Suppressor macrophage treated with lipopolysaccharide for 4 hours (primary cell): ENCODE measurements at places on chromosomes 5 and 9.

DNA sequence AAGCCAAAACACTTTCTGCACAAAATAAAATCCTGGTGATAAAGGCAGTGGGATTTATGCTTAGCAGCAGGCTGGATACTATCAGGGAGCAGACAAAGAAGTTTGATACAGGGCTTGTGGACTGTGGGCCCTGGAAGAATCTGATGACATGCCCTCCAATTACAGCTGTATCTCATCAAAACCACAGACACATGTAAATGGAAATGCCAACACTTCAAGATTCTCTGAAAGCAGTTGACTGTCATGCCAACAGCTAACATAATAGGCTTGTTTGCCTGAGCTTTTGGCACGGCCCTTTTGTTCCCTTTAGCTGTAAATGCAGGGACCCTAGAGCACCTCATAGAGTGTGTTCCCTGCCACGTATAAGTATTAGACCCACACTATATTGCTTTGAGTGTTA, 114.4 kb downstream of the STK32A start:
- DNase-seq: no peak

DNA sequence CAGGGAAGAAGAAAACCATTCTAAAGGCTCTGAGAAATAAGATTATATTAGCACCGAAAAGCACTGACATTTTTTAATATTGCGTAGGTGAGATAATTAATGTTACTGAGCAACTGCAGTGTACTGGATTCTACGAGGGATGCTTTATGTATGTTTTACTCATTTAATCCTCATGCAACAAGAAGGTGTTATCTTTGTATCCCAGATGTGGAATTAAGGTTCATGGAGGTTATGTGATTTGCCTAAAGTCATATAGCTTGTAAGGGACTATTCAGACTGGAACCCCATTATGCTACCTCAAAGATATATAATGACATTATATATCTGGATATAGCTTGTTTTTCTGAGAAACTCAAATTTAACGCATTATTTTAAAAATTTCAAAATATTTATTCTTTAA, 2.5 kb downstream of the FBXO4 start:
- DNase-seq: no peak

DNA sequence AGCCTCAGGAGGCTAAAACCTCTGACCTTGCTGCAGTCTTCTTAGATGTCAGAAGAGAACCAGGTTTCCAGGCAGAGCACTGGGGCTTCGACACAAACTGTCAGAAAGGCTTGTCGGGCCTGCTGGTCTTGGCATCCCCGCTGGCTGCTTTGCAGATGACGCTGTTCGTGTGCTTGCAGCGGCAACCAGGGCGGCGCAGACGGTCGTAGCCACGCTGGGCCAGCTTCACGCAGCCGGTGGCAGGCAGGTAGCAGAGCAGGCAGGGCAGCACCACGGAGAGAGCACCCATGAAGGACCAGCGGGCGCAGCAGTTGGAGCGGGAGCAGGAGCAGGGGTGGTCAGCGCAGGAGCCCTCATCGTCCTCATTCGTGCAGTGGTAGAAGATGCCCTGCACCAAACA, 10.7 kb downstream of the SPRY4 start:
- DNase-seq: no peak

DNA sequence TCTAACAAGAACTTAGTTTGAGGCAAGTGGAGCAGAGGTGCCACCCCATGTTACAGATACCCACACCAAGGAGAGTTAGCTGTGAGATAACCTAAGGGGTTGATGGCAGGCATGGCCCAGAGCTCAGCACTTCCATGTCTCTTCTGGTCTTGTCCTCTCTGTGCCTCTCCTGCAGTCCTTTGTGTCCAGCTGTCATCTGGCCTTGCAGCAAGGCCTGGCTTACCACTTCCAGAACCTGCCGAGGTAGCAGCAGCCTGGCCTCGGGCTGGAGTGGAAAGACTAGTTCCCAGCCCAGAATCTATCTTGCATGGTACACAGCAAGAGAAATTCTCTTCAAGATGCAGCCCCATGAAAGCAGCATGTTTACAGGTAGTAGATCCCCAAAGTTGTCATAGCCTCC, 41.5 kb downstream of the PIP5K1B start:
- DNase-seq: no peak

GRCh38 chr5:134139377-134139851, 24.9 kb downstream of the TCF7 start:
- DNase-seq: no peak

DNA sequence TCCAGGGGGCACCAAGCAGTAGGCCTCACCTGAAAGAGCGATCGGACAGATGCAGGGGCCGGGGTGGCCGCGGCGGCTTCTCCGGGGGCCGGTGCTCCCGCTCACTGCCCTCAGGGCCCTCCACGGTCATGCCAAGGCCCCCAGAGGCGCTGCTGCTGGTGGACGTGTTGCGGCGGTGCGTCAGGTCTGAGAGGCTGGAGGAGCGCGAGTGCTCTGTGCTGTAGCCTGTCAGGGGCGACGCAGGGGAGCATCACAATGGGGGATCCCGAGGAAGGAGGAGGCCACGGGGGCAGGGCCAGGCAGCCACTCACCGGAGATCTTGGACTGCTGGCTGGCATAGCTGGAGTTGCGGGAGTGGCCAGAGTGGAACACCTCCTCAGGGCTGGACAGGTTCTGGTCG, 7.7 kb upstream of the DPM2 start:
- no peak for DNase-seq

- DNase-seq: peak; percentile 91
Observed at GRCh38 chr5:95808686-95809413, 13.7 kb downstream of the GLRX start.

DNA sequence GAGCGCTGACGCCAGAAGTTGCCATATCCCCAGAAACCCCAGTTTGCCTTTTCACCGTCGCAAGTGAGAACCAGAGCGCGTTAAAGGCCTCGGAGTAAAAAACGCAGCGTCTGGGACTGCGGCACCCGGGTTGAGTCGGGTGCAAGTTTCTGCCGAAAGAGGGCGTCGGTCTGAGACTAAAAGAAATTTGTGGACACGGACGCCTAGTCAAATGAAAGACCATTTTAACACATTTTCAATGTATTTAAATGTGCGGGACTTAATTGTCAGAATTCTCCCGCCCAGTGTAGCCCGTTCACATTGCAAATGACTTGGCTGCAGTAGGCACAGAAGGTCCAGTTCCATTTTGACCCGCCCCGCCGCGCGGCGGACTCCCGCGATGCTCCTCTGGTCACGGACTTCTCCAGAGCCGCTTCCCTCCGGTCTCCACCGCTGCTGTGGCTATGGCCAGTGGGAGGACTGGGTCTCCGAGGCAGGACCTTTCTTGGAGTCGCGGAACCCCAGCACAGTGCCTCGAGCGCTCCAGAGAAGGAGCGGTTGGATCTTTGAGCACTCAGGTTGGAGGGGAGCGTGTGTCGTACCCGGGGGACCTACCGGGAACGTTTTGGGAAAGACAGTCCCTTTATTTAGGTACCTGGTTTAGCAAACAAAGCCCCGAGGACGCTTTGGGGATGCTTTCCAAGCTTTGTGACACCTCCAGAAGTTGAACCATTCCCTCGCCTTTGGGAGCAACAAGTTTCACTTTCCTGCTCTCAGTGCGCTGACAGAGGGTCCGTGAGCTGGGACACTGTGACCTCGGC, 1.2 kb upstream of the NPR3 start:
- peak; percentile 74 for DNase-seq

- no peak for DNase-seq
Observed at GRCh38 chr9:9901624-9902023, 711.2 kb downstream of the PTPRD start.

- peak; percentile 82 for DNase-seq
Observed at GRCh38 chr5:141475625-141476131, at the start of gene PCDHGC3. TSS of gene PCDHGC3 (plus strand) at chr5:141475966. CDS start at chr5:141476117, 151 bp downstream.

GRCh38 chr5:41751867-41752266, 118.4 kb downstream of the OXCT1 start:
- DNase-seq: no peak

GRCh38 chr9:94783102-94783682, 56.7 kb downstream of the AOPEP start:
- peak; percentile 67 for DNase-seq

- DNase-seq: peak; percentile 92
Observed at GRCh38 chr9:5493679-5494511, 16.4 kb upstream of the PDCD1LG2 start.

- no peak for DNase-seq
Observed at GRCh38 chr5:164059471-164059870, 554.1 kb downstream of the MAT2B start.

DNA sequence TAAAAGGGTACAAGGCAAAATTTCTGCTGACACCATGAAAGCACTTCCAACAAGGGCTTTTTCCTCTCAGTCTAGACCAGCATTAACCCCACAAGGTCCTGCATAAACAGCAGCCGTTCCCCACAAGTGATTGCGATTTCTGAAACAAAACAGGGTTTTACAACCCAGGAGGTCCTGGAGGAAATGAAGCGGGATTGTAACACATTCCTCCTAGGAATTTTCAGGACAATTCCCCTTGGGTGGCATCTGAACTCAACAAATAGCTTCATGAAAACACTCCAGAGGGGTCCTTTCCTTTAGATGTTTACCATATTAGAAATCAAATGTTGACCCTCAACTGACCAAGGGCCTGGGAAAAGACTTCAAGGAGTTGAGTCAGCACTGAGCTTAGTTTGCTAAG, 36.7 kb upstream of the SHC3 start:
- DNase-seq: no peak

GRCh38 chr5:59206132-59206581, 623.3 kb downstream of the RAB3C start:
- DNase-seq: no peak

GRCh38 chr5:110815916-110816605, 77.3 kb downstream of the SLC25A46 start:
- DNase-seq: no peak

DNA sequence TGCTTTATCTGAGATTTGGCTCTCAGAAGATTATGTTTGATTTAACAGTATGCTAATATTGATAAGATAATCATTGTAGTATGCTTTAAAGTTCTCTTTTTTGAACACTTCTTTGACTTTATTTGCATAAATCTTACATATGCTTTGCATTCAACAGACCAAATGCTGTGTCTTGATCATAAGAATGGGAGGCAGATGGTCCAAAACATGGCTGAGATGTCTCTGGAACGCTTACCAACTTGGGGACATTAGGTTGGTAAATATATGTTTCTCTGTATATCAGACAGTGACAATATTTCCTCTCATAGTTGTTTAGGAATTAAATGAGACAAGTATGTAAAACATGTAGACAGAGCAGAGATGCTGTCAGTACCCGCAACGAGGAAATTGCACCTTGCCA, 197.9 kb upstream of the CTNND2 start:
- DNase-seq: no peak
